ENCODE measurements at places on chromosomes 3 and 15. TPM values are rescaled to one million over a fixed set of nuclear protein-coding genes. Genes with fewer than 3 reads are reported as not detected.

KNG1 gene
- polyA plus RNA-seq = not detected

GRCh38 chr3:174333640-174334039 is 525.5 kb upstream of the NAALADL2 start:
- DNase-seq = no peak

GRCh38 chr3:134359121-134360010 is 14.9 kb downstream of the AMOTL2 start:
- no peak for DNase-seq

GRCh38 chr3:62562596-62562995 is 189.2 kb upstream of the FEZF2 start:
- DNase-seq = no peak

GRCh38 chr15:99143655-99144610 is 39.1 kb downstream of the SYNM start:
- peak; percentile 31 for DNase-seq

- DNase-seq = no peak
These were observed 70.0 kb downstream of the MTHFS start for GRCh38 chr15:79826800-79827199.
